Right lung (tissue), 10 donors: ENCODE measurements at places on chromosomes 12 and 14. TPM values are rescaled to one million over a fixed set of nuclear protein-coding genes. Genes with fewer than 3 reads are reported as not detected.

The LRRIQ1 gene
- polyA plus RNA-seq = 11.8 TPM

DNA sequence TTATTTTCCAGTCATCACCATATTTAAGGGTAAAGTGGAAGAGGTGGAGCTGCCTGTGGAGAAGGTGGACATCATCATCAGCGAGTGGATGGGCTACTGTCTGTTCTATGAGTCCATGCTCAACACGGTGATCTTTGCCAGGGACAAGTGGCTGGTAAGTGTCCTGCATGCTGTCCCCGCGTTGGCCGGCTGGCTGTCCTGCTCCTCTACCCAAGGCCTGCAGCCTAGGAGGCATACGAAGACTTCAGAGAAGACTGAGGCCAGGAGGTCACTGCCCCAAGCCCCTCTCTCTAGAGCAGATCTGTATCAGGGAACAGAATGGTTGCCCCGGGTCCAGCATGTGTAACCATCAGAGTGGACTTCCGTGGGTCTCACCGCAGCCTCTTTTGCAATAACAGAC lies 77.7 kb downstream of the PRMT8 start:
- no peak for DNase-seq

The PROX2 gene
- 3.2 TPM for polyA plus RNA-seq

- no peak for DNase-seq
These were observed 19.6 kb downstream of the FNTB start for GRCh38 chr14:65006261-65006721.

The GAPDH gene
- 1,694 TPM for polyA plus RNA-seq

The POTEG gene
- 0.12 TPM for polyA plus RNA-seq

GRCh38 chr14:104103446-104104075 lies 18.1 kb downstream of the ASPG start:
- DNase-seq = no peak

DNA sequence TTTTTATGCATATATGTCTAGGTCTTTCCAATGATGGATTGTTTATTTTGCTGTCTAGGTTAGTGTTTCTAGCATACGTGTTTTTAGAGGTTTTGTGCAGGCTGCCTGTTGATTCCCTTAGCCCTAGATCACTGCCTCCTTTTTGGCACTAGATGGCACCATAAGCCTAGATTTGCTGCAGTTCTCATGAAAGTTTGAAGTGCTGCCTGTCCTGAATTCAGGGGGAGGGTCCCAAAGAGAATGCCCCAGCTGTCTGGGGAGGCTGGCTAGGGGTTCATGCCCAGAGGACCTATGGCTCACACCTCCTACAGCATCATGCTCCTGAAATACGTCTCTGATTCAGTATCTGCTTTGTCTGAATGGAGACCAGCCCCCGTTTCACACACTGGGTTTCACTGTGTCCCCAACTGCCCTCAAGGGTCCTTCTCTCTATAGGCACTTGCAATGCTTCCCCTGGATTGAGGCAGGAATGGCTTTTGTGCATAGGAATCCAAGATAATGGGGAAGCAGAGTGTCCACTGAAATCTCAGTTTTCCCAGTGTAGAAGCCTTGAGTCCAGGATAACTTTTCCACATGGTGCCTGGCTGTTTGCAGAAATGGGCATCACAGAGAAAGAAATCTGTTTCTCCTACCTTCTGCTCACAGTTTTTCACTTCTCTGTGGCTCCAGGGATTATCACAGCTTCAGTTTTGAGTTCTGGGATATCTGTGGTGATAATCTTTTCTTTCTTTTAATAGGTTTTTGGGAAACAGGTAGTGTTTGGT lies 14.2 kb upstream of the TXNRD1 start:
- DNase-seq = no peak

GRCh38 chr12:105170139-105170538 lies 62.6 kb downstream of the WASHC4 start:
- no peak for DNase-seq

- DNase-seq = no peak
These were observed 11.4 kb downstream of the MANSC1 start for GRCh38 chr12:12338527-12339168.

GRCh38 chr14:101721111-101721510 lies 40.4 kb upstream of the PPP2R5C start:
- no peak for DNase-seq

GRCh38 chr12:75634244-75635222 lies 123.1 kb upstream of the KRR1 start:
- no peak for DNase-seq

GRCh38 chr12:52234223-52234810 lies 1.3 kb downstream of the KRT7 start:
- DNase-seq = no peak

The TSHR gene
- 0.48 TPM for polyA plus RNA-seq

DNA sequence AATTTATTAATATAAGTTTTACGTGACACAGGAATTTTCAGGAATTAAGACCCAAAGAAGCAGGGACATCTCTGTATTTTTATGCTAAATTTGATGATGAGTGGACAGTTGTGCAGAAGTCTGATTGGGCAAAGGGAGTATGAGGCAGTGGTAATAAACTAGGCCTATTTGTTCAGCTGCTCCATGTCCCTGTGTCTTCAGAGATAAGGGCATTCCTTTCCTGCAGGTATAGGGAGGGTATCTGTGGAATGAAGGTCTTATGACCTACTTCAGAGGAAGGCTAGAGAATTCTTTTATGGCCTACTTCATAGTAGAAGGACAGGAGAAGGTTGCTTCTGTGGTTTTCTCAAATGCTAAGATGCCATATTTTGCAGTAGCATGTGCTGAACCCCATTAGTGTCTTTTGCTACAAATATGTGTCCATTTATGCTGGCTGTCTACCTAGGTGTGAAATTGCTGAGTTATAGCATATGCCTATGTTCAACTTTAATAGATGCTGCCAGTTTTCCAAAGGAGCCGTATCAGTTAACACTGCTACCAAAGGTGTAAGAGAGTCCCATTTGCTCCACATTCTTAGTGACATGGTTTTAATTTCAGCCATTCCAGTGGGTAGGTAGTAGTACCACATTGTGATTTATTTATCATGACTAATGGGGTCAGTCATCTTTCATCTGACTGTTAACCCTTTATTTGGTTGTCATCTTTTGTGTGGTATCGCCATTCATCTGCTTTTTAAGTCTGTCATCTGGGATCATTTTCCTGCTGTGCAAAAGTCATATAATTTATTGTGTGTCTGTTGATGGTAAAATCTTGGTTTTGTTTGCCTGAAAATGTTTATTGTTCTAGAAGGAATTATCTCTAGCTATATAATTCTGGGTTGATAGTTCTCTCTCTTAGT lies 410.7 kb upstream of the RGS6 start:
- DNase-seq = no peak

DNA sequence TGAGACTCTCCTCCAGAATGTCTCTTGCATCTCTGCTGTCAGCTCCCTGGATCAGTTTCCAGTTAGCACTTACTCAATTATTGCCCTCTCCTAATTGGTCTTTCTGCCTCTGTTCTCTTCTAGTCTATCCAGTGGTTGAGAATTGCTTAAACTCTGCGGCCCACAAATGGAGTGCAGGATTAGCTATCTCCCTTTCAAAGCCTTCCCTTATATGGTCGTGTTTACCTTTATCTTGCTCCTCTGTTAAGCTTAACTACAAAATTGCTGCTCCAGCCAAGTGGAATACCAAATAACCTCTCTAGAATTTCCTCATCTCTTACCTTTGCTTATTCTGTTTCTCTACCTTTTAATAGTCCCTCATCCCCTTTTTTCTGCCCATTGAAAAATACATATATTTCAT lies 132.7 kb downstream of the NRXN3 start:
- DNase-seq = no peak

- DNase-seq = no peak
These were observed 20.3 kb upstream of the GPR33 start for GRCh38 chr14:31508135-31508534.

The HOXC13 gene
- not detected for polyA plus RNA-seq

DNA sequence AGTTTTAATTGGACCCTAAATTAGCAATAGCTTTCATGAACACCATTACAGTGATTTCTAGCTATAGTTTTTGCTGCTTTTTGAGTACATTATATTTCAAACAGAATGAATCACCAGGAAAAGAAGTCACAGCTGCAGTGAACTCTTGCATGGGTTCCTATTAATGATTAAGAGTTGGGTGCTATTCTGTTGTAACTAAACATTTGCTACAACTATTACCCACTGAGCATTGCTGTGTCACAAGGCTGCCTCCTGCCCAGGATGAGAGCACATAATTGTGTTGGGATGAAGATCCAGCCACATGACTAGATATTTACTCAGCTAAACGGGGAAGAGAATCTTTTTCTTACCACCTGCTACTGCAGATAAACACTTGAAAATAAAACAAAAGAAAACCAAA lies 152.7 kb downstream of the GXYLT1 start:
- no peak for DNase-seq

GRCh38 chr12:28459481-28459880 lies 269.2 kb downstream of the CCDC91 start:
- no peak for DNase-seq

GRCh38 chr14:36988568-36988967 lies 183.8 kb downstream of the SLC25A21 start:
- no peak for DNase-seq

- no peak for DNase-seq
These were observed 113.7 kb upstream of the MDM1 start for GRCh38 chr12:68445824-68446223.

GRCh38 chr12:131432532-131433260 lies 278.2 kb upstream of the SFSWAP start:
- no peak for DNase-seq

DNA sequence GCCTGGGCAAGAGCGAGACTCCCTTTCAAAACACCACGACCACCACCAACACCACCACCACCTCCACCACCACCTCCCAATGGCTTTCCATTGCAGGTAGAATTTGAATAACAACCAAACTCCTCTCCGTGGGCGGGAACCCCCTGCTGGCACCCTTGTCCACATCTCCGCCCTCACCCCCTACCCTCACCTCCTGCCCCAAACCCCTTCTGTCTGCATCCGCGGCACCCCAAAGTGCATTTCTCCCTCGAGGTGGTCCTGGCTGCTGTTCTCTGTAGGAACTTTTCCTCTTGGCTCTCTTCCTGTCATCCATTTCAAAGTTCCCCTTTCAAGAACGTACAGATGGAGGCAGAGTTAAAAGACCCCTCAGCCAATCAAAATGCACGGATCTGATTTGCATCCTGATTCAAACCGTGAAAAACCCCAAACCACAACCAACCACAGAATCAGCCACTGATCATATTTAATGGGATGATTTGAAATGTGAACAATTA lies 3.8 kb downstream of the SDSL start:
- no peak for DNase-seq

The DGKA gene
- 27.7 TPM for polyA plus RNA-seq

The ATN1 gene
- 120 TPM for polyA plus RNA-seq
